HT1080 (cell line): ENCODE measurements at places on chromosomes 5 and 9. TPM values are rescaled to one million over a fixed set of nuclear protein-coding genes. Genes with fewer than 3 reads are reported as not detected.

The SPOCK1 gene
- total RNA-seq = 21.7 and 38.5 TPM in 2 replicates

The PCDHGA10 gene
- 0.80 and 0.90 TPM in 2 replicates for total RNA-seq

The ASS1 gene
- total RNA-seq = 2.6 and 2.7 TPM in 2 replicates

The ENTPD2 gene
- not detected in 2 replicates for total RNA-seq

The GPR151 gene
- not detected in 2 replicates for total RNA-seq

The WDR55 gene
- 29.4 and 41.4 TPM in 2 replicates for total RNA-seq

The FBXW11 gene
- total RNA-seq = 57.9 and 77.2 TPM in 2 replicates

The ROPN1L gene
- total RNA-seq = 0.40 TPM in 1 of 2 replicates, not detected in the other

The KLHL9 gene
- total RNA-seq = 21.6 and 25.0 TPM in 2 replicates

The LCN9 gene
- not detected in 2 replicates for total RNA-seq

The TMEM252 gene
- not detected in 2 replicates for total RNA-seq

The FAM114A2 gene
- 22.4 and 25.9 TPM in 2 replicates for total RNA-seq

The ZDHHC11 gene
- 5.3 and 6.9 TPM in 2 replicates for total RNA-seq
